ENCODE measurements at places on chromosomes 3 and 15.

DNA sequence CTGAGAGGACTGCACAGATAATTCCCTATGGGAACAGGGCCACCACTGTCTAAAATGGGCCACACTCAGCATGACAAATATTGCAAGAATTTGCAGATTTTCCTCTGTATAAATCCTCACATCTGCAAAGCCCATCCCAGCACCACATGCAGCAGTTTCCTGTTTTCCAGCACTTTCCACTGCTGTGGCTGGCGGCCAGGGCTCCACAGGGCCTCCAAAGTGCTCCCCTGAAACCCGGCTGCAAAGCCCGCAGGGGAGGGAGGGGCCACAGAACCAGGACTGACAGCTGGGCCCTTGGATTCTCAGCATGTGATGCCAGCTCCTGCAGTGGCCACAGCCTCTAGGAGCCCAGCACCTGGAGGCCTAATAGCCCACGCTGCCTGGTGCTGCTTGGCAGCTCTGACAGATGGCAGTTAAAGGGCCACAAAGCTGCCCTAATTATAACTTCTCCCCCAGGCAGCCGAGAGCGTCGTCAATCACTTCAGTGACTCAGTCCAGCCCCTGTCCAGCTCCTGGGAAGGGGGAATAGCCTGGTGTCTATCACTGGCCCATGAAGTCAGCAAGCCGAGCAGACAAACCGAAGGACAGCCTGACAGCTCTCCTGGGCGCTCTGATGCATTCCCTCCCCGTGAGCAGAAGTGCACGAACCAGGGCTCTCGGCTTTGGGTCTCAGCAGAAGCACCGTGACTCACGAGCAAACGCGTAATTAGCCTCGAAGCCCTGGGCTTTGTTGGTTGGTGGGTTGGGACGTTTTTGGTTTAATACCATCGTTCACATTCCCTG, 4.7 kb downstream of the LRRC15 start:
- DNase-seq = no peak

- no peak for DNase-seq
Measured at GRCh38 chr3:188062216-188062615, 91.7 kb upstream of the LPP start.

GRCh38 chr3:128353361-128353965, 113.2 kb downstream of the DNAJB8 start:
- no peak for DNase-seq

- DNase-seq = no peak
Measured at GRCh38 chr3:171261487-171261886, 198.7 kb downstream of the TNIK start.

DNA sequence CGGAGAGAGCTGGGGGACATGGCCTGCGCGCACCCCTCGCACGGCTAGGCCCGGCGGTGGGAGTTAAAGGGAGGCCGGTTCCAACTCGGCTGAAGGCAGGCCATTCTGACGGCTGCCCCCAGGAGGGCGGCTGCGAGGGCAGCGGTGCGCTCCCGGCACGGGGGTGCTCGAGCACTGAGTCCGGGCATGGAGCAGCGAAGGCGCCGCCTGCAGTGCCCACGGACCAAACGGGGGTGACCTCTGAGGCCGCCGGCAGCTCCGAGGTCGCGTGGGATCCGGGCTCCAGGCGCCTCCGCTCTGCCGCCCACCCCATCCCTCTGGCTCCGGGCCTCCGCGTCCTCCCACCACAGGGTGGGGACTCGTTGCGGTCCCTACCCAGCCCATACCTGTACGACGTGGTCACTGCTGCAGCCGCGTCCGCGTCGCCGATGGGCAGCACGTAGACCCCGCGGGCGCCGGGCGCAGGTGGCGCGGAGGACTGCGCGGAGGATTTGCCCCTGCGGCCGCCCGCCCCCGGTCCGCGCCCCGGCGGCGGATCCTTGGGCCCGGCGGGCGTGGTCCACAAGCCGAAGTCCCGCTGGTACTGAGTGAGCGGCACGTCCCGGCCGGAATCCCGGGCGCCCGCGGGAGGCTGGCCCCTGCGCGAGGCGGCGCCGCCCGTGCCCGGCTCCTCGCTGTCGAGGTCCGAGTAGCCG, 469 bp downstream of the MAP6D1 start:
- no peak for DNase-seq

GRCh38 chr3:90068783-90069182, 961.4 kb downstream of the EPHA3 start:
- DNase-seq = no peak

- no peak for DNase-seq
Measured at GRCh38 chr3:8627201-8627940, 17.2 kb downstream of the SSUH2 start.
